ENCODE measurements at places on chromosomes 5 and 9.

- DNase-seq: peak; percentile 91
Measured at GRCh38 chr5:14959399-14960119, 88.0 kb upstream of the ANKH start.

DNA sequence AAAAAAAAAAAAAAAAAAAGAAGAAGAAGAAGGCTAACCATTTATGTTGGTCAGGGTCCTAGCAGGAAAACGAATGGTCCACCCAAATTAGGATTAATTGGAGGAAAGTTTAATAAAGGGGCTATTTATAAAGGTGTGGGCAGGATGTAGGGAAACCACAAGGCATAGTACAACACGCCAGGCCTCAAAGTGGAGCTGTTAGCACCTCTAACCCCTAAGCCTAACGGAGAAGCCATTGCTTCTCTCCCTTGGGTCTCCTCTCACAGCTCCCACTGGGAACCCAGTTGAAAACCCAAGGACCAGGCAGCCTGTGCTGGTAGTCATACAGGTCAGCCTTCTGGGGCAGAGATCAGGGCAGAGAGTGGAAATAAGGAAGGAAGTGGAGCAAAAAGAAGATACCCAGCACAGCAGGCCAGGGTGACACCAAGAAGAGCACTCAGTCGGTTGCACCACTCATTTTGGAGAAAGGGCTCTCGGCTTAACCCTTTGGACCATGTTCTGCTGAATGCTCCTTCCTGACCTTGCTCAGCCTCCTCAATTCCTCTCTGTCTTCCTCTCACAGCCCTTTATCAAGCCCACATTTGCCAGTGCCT lies 8.8 kb upstream of the GLIPR2 start:
- DNase-seq: no peak

DNA sequence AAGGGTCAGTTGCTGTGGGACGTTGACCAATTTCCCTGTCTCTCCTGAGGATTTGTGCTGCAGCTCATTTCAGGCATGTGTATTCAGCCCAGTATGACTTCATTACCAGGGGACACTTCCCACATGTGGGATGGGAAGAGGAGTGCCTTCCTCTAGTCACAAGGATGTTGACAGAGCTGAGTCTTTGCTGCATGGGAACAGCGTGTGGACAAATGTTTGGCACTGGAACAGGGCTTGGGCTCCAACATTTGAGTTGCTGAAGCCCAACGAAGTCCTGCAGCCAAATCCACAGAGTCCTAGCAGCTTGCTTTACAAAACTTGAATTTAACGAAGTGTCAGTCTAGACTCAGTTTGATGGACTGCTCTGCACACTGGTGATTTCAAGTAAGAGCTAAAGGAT lies 283.2 kb downstream of the SH3GL2 start:
- DNase-seq: no peak

- DNase-seq: peak; percentile 28
Measured at GRCh38 chr5:64301566-64301965, 135.9 kb downstream of the RNF180 start.

DNA sequence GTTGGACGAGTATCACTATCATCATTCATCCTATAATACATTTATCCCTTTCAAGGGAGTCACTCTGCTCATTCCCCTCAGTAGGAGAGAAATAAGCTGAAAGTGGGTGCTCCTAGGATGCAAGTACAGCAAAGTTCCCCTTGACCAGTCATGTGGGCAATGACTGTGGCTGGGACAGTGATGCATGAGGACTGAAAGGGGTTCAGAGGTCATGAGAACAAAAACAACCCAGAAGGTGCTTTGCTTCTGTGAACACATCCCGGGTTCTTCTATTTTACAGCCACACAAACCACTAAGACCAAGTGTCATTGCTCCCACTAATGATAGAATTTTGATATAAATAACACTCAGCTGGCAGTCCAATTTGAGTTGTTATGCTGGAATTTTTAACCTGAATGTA lies 177.8 kb upstream of the ADCY2 start:
- DNase-seq: no peak

- DNase-seq: no peak
Measured at GRCh38 chr5:68406767-68407241, 191.2 kb downstream of the PIK3R1 start.

DNA sequence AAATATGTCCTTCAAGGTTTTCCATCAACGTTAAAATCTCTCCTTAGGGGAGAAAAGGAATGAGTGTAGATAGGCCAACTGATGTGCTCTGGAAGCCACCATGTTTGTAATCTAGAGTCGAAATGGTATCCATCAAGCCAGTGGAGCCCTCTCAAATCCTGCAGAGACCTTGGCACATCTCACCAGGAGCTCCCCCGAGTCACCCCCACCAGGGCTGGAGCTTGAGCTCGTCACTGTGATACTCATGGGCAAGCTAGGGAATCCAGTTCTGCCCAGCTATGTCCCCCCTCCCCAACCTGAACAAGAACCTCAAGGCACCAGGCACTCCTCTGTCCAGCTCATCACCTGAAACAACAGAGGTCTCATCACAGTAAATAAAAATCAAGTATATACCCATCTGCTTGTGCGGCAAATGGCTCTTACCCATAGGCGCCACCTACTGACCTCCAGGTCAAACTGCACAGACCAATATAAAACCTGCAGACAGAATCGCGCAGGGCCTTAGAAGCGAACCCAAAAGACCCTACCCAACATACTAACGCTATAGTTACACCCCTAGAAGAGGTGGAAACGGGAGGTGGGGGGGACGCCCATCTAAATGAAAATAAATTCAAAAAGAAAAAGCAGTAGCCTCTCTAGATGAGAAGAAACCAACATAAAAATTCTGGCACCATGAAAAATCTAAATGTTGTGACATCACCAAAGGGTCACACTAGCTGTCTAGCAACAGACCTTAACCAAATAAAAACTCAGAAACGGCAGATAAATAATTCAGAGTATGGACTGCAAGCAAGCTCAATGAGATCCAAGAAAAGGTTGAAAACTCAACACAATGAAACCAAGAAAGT lies 75.0 kb downstream of the TTC39B start:
- peak; percentile 48 for DNase-seq

- no peak for DNase-seq
Measured at GRCh38 chr5:76451031-76451701, 48.1 kb downstream of the IQGAP2 start.

GRCh38 chr9:88555268-88555980 lies 20.4 kb downstream of the NXNL2 start:
- DNase-seq: no peak

DNA sequence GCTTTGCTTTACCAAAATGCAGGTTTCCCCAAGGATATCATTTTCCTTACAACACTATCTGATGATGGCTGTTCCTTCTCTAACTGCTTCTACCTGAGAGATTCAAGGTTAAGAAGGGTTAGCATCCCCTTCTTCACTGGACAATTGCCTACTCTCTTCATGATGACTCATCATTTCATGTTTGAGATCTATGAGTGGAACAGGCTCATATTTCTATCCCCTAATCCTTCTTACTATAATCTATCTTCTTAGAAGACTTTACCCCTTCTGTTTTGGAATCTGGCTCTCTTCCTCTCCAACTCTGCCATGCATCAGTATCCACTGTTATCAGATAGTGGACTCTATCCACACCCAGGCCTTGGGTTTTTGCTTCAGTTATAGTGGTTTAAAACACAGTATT lies 54.3 kb downstream of the NR3C1 start:
- no peak for DNase-seq

DNA sequence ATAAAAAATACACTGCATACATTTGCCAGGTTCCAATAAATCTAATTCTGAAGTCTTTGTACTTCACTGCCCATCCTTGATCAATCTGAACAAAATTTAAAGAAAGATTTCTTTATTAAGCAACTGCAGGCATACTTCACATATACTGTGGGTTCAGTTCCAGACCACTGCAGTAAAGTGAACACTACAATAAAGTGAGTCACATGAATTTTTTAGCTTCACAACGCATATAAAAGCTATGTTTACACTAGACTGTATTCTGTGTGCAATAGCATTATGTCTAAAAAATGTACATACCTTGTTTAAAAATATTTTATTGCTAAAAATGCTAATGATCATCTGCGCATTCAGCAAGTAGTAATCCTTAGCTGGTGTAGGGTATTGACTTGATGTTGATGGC lies 52.1 kb downstream of the SSBP2 start:
- no peak for DNase-seq

DNA sequence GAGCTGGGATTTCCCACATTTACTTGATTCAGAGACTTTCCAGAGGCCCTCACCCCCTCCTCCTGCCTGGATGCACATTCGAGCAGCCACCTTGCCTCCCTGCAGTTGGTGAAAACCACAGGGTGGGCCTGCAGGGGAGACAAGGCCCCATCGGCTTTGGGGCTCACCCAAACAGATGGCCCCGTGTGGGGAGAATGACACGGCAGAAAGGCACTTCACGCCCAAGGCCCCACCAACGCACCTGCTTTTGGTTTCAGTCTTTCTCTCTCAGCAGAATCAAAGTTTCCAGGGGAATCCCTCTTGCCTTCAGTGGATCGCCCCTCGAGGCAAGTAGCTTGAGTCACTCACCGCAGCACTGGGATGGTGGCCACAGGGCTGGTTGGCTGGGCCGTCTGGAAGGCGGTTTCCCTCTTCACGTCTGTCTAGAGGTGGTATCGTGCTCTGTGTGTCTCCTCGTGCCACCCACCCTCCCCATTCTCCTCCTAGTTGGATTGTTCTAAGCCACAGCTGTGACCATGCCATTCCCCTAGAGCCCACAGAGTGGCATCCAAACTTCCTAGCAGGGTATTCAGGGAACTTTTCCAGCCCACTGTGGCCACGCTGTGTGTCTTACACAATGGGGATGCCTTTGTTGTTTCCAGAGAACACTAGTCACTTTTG lies 31.8 kb downstream of the SEC61B start:
- DNase-seq: peak; percentile 53

DNA sequence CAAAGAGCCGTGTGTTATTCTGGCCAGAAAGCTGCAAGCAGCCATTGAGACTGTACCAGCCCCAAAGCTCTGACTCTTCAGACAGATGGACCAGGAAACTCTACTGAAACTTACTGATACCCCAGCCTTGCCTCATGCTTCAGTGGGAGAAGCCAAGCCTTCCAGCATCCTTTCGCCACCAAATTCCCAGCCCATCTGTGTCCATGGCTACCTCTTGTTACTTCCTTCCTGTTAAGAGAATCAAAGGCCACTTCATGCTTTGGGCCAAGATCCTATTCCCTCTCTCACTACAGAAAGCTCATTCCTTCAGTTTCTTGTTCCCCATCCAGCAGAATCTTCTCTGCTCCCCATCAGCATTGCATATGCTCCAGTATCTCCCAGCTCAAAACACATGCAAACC lies 46.9 kb upstream of the FREM1 start:
- no peak for DNase-seq

DNA sequence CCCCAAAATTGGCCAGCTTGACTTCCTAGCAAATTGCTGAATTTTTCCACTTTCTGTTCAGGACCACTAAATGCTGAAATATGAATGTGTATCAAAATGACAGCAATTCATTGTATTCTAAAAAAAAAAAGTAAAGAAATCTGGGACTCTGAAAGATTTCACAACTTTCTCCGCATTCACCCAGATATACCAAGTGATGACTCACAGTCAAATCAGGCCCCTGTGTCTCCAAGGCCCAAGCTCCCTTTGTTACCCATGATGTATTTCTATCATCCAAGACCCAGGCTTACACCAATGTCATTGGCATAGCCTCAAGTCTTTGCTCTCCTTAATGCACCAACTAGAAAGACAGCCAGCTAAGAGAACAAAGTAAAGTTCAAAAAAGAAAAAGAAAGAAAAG lies 493.9 kb downstream of the NTRK2 start:
- DNase-seq: peak; percentile 30

GRCh38 chr5:161096581-161096980 lies 244.6 kb upstream of the ATP10B start:
- DNase-seq: peak; percentile 13

DNA sequence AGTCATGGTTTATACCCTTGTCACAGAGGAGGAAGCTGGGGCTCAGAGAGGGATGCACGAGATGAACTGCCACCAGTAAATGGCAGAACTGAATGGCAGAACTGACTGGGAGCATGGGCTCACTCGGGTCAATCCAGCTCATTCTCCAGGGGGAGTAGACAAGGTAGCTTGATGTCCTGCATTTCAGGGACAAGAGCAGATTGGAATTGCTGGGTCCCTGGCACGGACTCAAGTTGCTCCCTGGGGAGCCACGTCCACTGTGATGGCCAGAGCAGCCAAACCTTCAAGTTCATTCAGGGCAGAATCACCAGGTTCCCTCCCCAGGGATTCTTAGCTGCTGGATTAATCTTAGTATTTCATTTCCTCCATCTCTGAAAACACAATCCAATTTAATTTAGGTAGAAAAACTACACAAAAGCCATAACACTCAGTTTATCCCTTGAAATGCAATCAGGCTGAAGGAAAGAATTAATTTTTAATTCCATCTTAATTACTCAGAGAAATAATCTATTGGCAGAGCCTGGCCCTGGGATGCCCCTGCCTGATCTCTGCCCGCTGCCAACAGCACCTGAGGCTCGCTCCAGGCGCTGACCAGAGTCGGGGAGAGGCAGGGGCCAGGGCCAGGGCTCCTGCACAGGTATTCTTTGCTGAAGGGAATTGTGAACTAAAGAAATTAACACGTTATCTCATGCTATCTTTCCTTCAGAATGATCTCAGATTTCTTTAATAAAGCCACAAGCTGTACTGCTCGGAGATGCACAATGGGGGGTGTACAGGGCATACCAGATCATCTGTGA lies 42.0 kb upstream of the UNC5A start:
- no peak for DNase-seq

GRCh38 chr9:91946653-91947488 lies 3.2 kb downstream of the ROR2 start:
- DNase-seq: no peak

GRCh38 chr5:96001262-96001661 lies 39.6 kb upstream of the ELL2 start:
- no peak for DNase-seq

- DNase-seq: no peak
Measured at GRCh38 chr5:135160036-135160675, 126.1 kb upstream of the PITX1 start.

- no peak for DNase-seq
Measured at GRCh38 chr9:35353731-35354365, 136.1 kb upstream of the RUSC2 start.

DNA sequence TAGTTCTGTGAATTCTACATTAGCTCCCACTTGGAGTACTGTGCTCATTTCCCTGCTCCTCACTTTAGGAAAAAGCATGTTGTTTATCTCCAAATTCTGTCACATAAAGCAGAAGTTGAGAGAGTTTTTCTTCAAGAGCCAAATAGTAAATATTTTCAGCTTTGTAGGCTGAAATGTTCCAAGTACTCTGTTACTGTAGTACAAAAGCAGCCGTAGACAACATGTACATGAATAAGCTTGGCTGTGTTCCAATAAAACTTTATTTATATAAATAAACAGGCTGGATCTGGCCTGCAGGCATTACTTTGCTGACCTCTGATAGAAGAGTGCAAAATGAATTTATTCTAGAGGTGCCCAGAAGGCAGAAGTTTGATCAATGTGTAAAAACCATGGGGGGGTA lies 73.0 kb upstream of the AGXT2 start:
- DNase-seq: no peak

- DNase-seq: peak; percentile 76
Measured at GRCh38 chr9:97109194-97109811, 70.4 kb upstream of the CTSV start.

Measured in epithelial cell of esophagus (primary cell).